Effector memory CD8-positive, alpha-beta T cell (primary cell): ENCODE measurements at places on chromosomes 2 and 18.

GRCh38 chr2:240407090-240407489 lies 28.4 kb upstream of the GPC1 start:
- no peaks in the 10 kb centered on the region for H3K36me3 ChIP-seq
- H3K4me3 ChIP-seq, result no peak overlapping the region
- no peak overlapping the region for H3K27ac ChIP-seq
- no peak for DNase-seq
- H3K4me1 ChIP-seq, result peaks cover 4% of the 10 kb centered on the region

DNA sequence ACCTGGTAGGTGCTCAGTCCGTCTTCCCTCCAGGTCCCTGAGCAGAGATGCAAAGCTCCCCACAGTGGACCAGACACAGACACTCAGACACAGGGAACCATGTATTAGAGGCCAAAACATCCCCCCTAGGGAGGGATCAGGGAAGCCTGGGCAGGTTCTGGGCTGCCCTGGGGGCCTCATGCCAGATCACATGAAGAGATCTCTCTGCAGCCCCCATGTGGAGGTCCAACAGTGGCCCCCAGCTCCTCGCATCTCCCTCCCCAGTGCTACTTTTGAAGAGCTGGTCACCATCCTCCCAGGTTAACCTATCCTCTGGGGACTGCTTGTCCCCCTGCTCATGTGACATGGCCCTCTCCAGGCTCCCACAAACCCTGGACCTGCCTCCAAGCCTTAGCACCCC lies 10.5 kb upstream of the TNS1 start:
- peaks cover 4% of the 10 kb centered on the region for H3K4me1 ChIP-seq
- no peak for DNase-seq
- peaks cover 56% of the 10 kb centered on the region for H3K27me3 ChIP-seq
- H3K27ac ChIP-seq, result no peak overlapping the region
- H3K36me3 ChIP-seq, result no peaks in the 10 kb centered on the region

- no peak for DNase-seq
- H3K4me1 ChIP-seq, result no peaks in the 10 kb centered on the region
- peaks cover 75% of the 10 kb centered on the region for H3K36me3 ChIP-seq
Measured at GRCh38 chr18:79698668-79699335, 19.2 kb downstream of the CTDP1 start.

DNA sequence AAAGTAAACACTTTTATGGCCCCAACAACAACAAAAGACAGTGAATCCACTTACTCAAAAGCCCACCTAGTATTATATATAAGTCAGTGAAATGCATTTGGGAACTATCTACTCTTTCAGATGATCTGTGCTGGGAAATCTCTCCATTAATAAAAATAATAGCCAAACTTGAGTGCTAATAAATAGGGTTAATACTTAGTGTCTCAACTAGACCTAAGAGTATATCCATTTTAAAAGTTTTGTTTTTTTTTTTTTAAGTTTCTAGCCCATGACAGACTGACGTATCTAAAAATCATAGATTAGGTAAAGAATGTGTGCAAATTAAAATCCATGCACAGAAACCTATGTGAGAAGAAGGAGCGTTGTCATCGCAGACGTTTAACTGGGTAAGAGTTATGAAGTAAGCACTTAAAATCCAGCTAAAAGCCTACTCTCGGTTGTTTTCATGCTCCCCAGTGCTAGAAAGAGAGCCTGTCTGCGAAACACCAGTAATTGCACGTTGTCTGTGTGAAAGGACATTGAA lies 83.4 kb upstream of the PELI1 start:
- peak overlapping the region; percentile 78 for H3K4me3 ChIP-seq
- H3K4me1 ChIP-seq, result peaks cover 9% of the 10 kb centered on the region
- DNase-seq, result no peak
- peaks cover 49% of the 10 kb centered on the region for H3K27me3 ChIP-seq
- no peak overlapping the region for H3K27ac ChIP-seq
- no peaks in the 10 kb centered on the region for H3K36me3 ChIP-seq

GRCh38 chr2:202270487-202270886 lies 4.9 kb downstream of the NOP58 start:
- DNase-seq, result no peak
- peaks cover 21% of the 10 kb centered on the region for H3K4me1 ChIP-seq
- H3K27ac ChIP-seq, result peak overlapping the region; percentile 60
- no peak overlapping the region for H3K4me3 ChIP-seq
- no peaks in the 10 kb centered on the region for H3K27me3 ChIP-seq
- H3K36me3 ChIP-seq, result peaks cover 41% of the 10 kb centered on the region

DNA sequence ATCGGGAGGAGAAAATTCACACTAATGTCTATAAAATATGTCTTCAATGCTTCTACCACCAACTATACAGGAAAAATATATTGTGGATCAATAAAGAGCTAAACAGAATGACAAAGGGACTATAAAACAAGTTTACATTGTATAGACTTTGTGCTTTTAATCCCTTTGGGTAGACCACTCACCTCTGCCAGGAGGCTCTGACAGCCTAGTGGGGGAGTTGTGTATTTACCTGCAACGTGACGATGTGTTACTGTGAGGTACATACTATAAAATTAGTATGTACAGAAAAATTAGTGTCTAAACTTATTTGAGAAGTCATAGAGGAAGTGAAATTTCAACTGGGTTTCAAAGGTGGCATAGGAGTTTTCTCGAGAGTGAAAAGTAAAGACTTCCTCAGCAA lies 243.3 kb upstream of the REG3G start:
- no peak overlapping the region for H3K27ac ChIP-seq
- no peak overlapping the region for H3K4me3 ChIP-seq
- H3K27me3 ChIP-seq, result no peaks in the 10 kb centered on the region
- DNase-seq, result no peak
- H3K4me1 ChIP-seq, result no peaks in the 10 kb centered on the region
- H3K36me3 ChIP-seq, result no peaks in the 10 kb centered on the region

- H3K4me1 ChIP-seq, result peaks cover 51% of the 10 kb centered on the region
- DNase-seq, result peak; percentile 64
- H3K27ac ChIP-seq, result peak overlapping the region; percentile 91
- H3K27me3 ChIP-seq, result no peaks in the 10 kb centered on the region
- peaks cover 6% of the 10 kb centered on the region for H3K36me3 ChIP-seq
Measured at GRCh38 chr2:101823347-101823791, 125.9 kb downstream of the MAP4K4 start.

DNA sequence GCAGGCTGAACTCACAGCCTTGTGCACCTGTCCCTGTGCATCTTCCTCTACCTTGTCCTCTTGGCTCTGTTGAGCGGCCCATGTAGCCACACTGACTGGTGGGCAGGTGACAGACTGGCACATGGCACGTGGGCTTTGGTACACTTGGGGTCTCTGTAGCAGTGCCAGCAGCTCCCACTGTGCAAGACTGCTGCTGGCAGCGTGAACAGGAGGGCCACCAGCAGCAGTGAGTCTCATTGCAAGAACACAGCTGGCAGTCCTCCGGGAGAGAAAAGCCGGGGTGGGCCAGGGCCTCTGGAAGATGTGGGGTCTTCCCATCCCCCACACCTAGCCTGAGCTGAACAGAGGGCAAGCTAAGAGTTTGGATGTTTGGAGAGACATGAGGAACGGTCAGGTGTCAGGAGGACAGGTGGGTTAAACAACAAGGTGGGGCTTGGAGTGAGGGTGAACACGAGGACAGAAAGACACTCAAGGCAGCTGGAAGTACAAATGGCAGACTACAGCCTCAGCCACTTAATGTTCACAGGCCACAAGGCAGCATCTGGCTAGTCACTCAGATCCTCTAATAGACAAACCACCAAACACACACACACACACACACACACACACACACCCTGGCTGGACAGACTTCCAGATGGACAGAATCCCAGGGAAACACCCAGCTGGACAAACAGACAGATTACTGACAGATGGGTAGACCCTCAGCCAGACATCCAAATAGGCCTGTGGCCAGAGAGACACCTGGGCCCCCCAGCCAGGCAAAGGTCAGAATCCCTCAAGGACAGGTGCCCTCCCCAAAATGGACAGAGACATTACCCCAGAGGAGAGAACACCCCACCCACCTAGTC lies 2.3 kb upstream of the PTPN18 start:
- no peak for DNase-seq
- peaks cover 13% of the 10 kb centered on the region for H3K4me1 ChIP-seq
- no peak overlapping the region for H3K4me3 ChIP-seq
- H3K36me3 ChIP-seq, result peaks cover 4% of the 10 kb centered on the region
- H3K27me3 ChIP-seq, result no peaks in the 10 kb centered on the region
- peak overlapping the region; percentile 47 for H3K27ac ChIP-seq

DNA sequence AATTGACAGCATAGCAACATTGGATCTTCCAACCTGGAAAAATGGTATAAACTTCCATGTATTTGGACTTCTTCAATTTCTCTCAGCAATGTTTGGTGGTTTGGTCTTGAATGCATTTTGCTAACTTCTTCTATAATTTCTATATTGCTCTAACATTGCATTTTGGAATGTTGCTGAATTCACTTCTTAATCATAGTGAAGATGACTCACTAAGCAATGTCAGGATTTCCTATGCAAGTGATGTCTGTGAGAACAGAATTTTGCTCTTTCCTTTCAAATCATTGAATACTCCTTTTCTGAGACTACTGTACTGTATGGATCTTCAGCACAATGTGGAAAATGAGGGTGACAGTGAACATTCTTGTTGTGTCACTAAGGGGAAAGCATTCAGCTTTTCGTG lies 28.9 kb upstream of the CDH19 start:
- H3K27ac ChIP-seq, result no peak overlapping the region
- no peak for DNase-seq
- no peaks in the 10 kb centered on the region for H3K4me1 ChIP-seq
- H3K36me3 ChIP-seq, result no peaks in the 10 kb centered on the region
- no peak overlapping the region for H3K4me3 ChIP-seq
- H3K27me3 ChIP-seq, result no peaks in the 10 kb centered on the region

- H3K4me3 ChIP-seq, result no peak overlapping the region
- H3K27me3 ChIP-seq, result no peaks in the 10 kb centered on the region
- no peaks in the 10 kb centered on the region for H3K36me3 ChIP-seq
- no peak overlapping the region for H3K27ac ChIP-seq
- no peaks in the 10 kb centered on the region for H3K4me1 ChIP-seq
Measured at GRCh38 chr18:56351911-56352500, 286.4 kb downstream of the TXNL1 start.

- H3K4me1 ChIP-seq, result no peaks in the 10 kb centered on the region
- DNase-seq, result no peak
- H3K27me3 ChIP-seq, result no peaks in the 10 kb centered on the region
- H3K4me3 ChIP-seq, result no peak overlapping the region
- H3K36me3 ChIP-seq, result peaks cover 14% of the 10 kb centered on the region
- no peak overlapping the region for H3K27ac ChIP-seq
Measured at GRCh38 chr18:36786686-36787085, 42.1 kb downstream of the TPGS2 start.

- H3K4me1 ChIP-seq, result no peaks in the 10 kb centered on the region
- peaks cover 34% of the 10 kb centered on the region for H3K27me3 ChIP-seq
- no peaks in the 10 kb centered on the region for H3K36me3 ChIP-seq
- no peak overlapping the region for H3K4me3 ChIP-seq
- DNase-seq, result no peak
Measured at GRCh38 chr2:88400037-88400767, 52.3 kb downstream of the FOXI3 start.

GRCh38 chr2:160680294-160680693 lies 186.7 kb upstream of the RBMS1 start:
- no peak for DNase-seq
- no peak overlapping the region for H3K4me3 ChIP-seq
- H3K27me3 ChIP-seq, result peaks cover 15% of the 10 kb centered on the region
- H3K36me3 ChIP-seq, result no peaks in the 10 kb centered on the region
- H3K27ac ChIP-seq, result no peak overlapping the region

GRCh38 chr2:180694445-180695421 lies 285.7 kb upstream of the UBE2E3 start:
- DNase-seq, result no peak
- no peaks in the 10 kb centered on the region for H3K27me3 ChIP-seq
- H3K4me3 ChIP-seq, result no peak overlapping the region
- no peak overlapping the region for H3K27ac ChIP-seq

- H3K27ac ChIP-seq, result peak overlapping the region; percentile 44
- no peaks in the 10 kb centered on the region for H3K27me3 ChIP-seq
- H3K36me3 ChIP-seq, result peaks cover 11% of the 10 kb centered on the region
- no peak for DNase-seq
Measured at GRCh38 chr2:69456950-69457445, 19.8 kb upstream of the NFU1 start.

DNA sequence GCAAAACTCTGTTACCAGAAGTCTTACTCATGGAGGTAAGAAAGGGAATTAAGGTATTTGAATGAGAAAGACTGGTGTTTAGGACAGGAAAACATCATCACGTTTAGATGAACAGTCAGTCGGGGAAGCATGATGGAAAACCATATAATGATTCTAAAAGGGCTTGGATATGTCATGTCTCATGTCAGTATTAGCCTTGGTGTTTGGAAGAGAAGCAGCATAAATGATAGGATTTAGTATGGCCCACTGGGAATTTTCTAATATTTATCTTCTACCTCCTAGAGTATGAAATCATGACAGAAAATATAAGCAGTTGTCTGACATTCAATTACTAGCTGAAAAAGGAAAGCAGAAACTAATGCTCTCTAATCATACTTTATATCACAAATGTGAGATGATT lies 1643.6 kb upstream of the CELF4 start:
- H3K36me3 ChIP-seq, result no peaks in the 10 kb centered on the region
- H3K4me3 ChIP-seq, result no peak overlapping the region
- no peak for DNase-seq

GRCh38 chr18:23354625-23355024 lies 98.5 kb upstream of the RIOK3 start:
- H3K27me3 ChIP-seq, result no peaks in the 10 kb centered on the region
- no peaks in the 10 kb centered on the region for H3K36me3 ChIP-seq
- peaks cover 12% of the 10 kb centered on the region for H3K4me1 ChIP-seq
- no peak overlapping the region for H3K4me3 ChIP-seq
- H3K27ac ChIP-seq, result no peak overlapping the region

DNA sequence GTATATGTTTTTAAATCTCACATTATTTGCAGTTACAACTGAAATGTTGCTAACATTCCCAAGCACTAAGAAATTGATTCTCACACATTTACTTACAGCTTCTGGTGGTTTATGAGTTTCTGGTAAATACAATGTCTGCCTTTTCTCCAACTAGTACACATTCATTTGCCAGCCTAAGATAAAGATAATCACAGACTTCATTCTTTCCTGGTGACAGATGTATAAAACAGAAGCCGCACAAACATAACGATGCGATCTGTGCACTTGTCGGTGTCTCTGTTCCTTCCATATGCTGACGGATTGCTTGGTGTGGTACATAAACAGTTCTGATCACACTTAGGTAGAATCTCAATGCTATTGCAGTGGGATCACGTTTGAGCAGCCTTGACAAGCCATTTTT lies 100.4 kb upstream of the DDX18 start:
- no peak overlapping the region for H3K4me3 ChIP-seq
- H3K36me3 ChIP-seq, result no peaks in the 10 kb centered on the region
- no peak overlapping the region for H3K27ac ChIP-seq
- H3K4me1 ChIP-seq, result no peaks in the 10 kb centered on the region
- no peaks in the 10 kb centered on the region for H3K27me3 ChIP-seq
- no peak for DNase-seq

- peaks cover 10% of the 10 kb centered on the region for H3K36me3 ChIP-seq
- no peaks in the 10 kb centered on the region for H3K27me3 ChIP-seq
Measured at GRCh38 chr2:32008805-32009515, 1.8 kb downstream of the MEMO1 start.

DNA sequence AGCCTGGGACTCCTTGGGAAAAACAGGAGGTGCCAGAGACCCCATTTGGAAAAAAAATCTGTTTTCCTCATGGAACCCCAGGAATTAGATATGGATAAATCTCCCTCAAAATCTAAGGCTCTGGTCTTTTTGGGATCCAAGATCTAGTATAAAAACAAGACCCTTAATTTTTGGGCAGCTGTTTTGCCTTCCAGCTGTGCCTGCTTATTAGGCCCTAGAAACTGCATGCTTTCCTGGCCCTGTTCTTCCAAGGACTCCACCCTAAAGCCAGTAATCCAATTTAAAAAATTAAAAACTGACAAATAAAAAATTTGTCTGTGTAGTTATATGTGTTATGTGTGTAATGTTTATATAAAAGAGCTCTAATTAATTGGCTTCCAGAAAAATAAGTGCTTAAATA lies 274.6 kb downstream of the STK39 start:
- DNase-seq, result no peak
- H3K36me3 ChIP-seq, result no peaks in the 10 kb centered on the region
- H3K4me1 ChIP-seq, result peaks cover 2% of the 10 kb centered on the region
